Right renal cortex interstitium (tissue), 3 donors: ENCODE measurements at places on chromosomes 4 and X. TPM values are rescaled to one million over a fixed set of nuclear protein-coding genes. Genes with fewer than 3 reads are reported as not detected.

Gene P2RY8
- polyA plus RNA-seq, result 0.96 TPM

- DNase-seq, result no peak
Measured at GRCh38 chr4:1767061-1767769, 25.9 kb upstream of the FGFR3 start.

DNA sequence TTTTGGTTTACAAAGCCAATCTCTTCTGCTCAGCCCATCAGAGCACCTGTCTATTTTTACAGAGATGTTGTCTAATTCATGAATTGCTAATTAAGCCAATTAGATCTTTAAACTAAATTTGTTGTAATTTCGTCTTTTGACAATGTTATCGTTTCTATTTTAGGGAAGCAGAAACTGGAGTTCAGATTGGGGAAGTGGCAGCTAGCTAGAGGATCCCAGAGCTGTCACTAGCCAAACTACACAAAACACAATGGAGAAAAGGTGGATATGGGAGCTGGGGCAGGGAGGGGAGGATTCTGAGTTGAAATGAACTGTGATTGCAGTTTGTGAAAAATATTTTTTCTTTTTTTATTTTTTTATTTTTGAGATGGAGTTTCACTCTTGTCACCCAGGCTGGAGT lies 35.8 kb downstream of the CASP3 start:
- no peak for DNase-seq

- DNase-seq, result no peak
Measured at GRCh38 chrX:53122013-53122412, 28.1 kb downstream of the KANTR start.
